ENCODE measurements at places on chromosomes 12 and 14.

DNA sequence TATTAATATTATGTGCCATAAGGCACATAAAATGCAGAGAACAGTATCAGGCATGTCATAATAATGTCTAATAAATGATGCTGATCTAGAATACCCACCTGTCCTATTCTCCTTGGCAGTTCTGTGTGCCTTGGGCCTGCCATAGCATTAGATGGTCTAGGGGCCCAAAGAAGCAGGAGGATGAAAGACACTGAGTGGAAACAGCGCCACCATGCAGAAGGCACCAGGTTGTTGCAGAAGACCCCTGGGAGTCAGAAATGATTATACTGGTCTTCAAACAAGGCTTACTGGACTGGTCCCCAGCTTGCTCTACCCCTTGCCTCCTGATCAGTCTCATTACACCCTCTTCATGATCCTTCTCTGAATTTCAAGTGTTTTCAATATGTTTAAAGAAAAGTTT is 353.3 kb downstream of the GRIN2B start:
- DNase-seq, result no peak

- no peak for DNase-seq
These were observed 60.9 kb downstream of the GRIP1 start for GRCh38 chr12:66617991-66618390.

DNA sequence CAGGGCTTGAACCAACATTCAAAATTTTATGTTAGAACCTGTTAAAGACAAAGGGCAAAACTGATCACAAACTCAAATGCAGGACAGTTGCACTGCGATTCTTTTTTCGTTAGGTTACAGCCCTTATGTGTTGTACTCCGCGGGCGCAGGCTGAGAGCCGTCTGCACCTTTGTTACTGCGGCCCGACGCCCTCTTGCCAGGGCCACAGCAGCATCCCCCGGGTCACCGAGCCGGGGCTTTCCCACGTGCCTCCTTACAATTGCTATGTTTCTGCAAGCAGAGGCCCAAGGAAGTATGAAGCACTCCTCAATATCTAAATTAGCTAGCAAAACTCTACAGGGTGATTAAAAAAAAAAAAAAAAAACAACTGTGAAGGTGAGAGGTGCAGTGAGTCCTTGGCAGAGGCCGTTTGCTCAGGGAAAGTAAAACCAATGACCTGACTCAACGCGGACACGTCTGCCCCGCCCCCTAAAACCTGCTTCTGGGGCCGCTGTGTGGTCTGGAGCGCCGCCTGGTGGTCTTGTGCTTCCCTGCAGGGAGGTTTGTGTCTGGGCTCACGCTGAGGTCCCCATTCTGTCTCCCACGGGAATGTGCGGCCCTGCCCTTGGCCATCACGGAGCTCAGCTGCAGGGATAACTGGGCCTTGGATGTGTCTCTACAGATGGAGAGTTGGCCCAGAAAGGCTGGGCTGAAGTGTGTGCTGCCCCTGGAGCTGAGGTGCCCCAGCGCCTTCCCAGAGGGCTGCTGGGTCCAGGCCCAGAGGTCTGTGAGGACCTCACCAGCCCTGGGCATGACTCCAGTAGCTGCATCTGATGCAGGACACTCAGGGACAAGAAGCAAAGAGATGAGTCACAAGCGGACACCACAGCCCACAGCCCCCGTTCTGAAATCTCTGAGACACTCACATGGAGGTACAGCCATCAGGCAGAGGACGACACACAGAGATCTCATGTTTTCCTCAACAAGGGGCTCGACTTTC is 418.5 kb downstream of the TMEM121 start:
- DNase-seq, result no peak

GRCh38 chr12:105995961-105996431 is 142.8 kb downstream of the NUAK1 start:
- DNase-seq, result no peak

- peak; percentile 55 for DNase-seq
These were observed 67.6 kb upstream of the CDKN3 start for GRCh38 chr14:54329082-54329695.

- DNase-seq, result no peak
These were observed 1.1 kb downstream of the ALX1 start for GRCh38 chr12:85280984-85281630.

DNA sequence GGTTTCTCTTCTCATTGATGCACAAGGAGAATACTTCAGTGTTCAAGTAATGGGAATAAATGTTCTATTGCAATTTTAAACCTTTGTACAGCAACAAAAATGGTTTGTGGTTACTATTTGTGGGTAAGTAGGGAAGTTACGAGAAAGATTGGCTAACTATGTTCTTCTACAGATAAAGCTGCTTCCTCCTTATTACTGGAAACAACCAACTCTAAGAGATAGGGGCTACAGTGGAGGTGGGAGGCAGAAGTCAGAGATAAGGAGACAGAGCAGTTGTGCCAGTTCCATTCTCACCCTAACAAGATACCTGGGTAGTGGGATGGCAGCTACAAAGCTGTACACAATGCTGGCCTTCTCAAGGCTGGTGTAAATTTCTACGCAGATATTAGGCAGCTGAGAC is 16.2 kb downstream of the NOXRED1 start:
- no peak for DNase-seq

GRCh38 chr12:28611115-28611435 is 420.8 kb downstream of the CCDC91 start:
- DNase-seq, result no peak

GRCh38 chr14:98955036-98955740 is 316.8 kb downstream of the BCL11B start:
- DNase-seq, result no peak

DNA sequence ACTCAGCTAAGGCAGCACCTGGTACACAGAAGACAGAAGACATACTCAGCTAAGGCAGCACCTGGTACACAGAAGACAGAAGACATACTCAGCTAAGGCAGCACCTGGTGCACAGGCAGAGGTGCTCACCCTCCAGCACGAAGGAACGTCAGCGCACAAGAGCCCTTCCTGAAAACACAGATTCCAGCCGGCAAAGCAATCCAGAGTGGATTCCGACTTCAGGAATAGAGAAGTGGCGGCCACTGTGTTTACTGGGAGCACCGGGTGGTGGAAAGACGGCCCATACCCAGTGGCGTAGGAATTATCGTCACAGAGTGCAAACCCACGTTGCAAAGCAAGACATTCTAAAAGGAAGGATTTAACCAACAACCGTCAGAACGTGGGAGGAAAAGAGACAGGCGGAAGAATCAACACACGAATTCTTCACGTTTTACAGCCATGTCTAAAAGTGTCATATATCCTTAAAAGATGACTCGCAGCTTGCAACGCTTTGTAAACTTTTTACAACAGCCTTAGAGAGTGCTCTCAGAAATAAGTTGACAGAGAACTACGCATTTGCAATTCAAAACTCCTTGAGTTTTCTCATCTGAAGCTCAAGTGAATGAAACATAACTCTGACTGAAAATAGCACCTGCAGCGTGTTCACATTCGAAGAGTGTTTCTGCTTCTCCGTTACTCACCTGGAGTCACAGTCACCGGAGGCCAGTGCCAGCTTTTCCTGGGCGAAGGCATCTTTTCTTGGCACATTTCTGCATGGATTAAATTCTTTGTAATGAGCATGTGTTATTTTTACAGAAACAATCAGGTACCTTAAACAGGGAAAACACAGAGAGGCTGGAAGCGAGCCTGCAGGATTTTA is 55.8 kb upstream of the GALNT9 start:
- no peak for DNase-seq

GRCh38 chr12:10142976-10143589 is 13.1 kb upstream of the CLEC7A start:
- no peak for DNase-seq

GRCh38 chr12:48247181-48247966 is 44.3 kb upstream of the OR10AD1 start:
- no peak for DNase-seq

DNA sequence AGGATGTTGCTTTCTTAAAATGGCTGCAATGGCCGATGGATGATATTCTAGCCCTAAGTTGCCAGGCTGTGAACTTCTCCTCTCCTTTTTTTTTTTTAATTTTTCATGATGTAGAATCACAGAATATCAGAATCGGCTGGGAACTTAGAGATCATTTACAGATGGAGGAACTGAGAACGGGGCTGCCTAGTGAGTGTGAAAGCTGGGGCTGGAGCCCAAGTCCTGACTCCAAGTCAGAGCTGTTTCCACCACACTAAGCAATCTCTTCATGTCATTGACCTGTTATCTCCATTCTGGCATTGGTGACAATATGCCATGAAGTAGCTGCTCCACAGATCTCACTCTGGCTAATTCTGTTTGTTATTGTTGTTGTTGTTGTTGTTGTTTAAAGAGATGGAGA is 121.7 kb downstream of the SLC38A1 start:
- no peak for DNase-seq

DNA sequence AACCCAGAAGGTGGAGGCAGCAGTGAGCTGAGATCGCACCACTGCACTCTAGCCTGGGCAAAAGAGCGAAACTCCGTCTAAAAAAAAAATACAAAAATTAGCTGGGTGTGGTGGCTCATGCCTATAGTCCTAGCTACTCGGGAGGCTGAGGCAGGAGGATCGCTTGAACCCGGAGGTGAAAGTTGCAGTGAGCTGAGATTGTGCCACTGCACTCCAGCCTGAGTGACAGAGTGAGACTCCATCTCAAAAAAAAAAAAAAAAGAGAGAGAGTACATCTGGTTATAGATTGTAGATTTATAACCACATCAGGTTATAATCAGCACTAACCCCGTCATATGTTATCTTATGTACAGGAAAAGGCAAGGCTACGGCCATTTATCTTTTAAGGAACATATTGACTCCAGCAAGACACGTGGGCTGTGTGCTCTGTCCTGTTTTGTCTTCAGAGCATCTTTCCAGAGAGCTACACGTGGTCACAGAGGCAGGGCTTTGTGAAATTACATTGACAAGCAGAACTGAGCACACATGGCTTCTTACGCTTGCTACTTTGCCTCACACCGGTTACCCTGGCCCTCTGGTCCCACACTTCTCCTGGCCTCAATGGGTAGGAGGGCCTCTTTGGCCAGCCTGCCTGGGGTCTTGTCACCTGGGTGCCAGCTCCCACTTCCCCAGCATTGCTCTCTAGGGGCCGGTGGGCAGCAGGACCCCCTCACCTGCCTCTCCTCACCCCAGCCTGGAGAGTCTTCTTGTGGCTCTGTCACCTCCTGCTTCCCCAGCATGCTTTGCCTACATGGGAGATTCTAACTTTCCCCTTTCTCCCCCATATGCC is 6.8 kb upstream of the DYNC1H1 start:
- no peak for DNase-seq

- DNase-seq, result no peak
These were observed 104.7 kb downstream of the ANO4 start for GRCh38 chr12:100899301-100899700.

DNA sequence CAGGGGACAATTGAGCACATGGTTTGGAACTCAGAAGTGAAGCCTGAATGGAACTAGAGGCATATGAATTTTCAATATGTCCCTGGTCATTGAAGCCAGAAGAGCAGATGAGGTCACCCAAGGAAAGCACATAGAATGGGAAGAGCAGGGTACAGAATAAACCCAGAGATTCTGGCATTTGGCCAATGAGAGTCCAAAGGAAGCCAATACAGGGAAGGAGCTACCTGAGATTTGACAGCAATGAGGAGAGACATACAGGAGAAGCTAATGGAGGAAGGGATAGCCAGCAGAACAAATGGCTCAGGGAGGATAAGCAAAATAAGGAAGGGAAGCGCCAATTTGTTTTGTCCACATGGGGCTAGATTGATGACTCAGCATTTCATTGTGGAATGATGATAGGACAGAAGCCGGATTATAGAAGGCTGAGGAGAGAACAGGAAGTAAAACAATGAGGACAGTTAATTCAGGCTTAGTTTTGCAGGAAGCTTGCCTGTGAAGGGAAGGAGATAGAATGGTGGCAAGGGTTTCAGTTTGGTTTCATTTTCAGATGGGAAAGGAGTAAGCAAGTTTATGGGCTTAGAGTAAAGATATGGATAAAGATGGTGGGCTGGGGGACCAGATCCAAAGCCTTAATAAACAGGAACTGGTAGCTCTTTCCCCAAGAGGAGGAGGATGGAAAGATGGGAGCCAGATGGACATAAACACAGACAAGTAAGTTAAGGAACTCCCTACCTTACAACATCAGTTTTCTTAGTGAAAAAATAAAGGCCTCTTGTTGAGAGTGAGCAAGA is 3.2 kb upstream of the SPTSSA start:
- DNase-seq, result no peak

DNA sequence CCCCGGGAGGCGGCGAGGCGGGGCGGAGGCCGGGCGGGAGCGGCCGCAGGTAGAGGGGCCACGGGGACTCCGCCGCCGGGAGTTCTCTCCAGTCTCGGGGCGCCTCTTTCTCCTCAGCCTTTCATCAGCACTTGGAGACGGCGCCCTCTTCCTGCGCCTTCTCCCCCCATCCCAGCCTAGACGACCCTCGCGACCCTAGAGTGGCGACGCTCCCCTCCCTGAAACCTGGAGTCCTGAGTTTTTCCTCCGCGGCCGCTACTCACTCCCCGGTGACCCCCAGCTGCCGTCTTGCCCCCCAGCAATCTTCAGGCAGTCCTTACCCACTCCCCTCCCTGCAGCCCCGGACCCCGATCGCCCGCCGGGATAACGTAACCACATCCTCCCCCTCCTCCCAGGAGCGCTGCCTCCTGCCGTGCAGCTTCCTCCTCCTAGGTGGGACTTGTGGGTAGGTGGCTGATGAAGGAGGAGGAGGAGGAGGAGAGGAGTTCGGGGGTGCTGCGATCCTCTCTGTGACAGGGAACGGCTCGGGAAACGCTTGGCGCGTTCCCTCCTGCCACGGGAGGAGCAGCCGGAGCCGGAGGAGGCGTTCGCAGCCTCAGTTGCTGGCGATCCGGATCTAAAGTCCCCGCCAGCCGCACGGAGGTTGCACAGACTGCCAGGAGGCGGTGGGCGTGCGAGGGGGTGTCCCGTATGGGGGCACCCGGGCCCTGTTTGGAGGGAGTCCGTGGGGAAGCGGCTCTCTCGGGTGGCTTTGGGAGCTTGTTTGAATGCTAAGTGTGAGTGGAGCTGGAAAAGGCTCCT is 891 bp downstream of the PLEKHA5 start:
- DNase-seq, result peak; percentile 39

GRCh38 chr12:48988030-48988649 is 10.0 kb downstream of the WNT1 start:
- peak; percentile 92 for DNase-seq

DNA sequence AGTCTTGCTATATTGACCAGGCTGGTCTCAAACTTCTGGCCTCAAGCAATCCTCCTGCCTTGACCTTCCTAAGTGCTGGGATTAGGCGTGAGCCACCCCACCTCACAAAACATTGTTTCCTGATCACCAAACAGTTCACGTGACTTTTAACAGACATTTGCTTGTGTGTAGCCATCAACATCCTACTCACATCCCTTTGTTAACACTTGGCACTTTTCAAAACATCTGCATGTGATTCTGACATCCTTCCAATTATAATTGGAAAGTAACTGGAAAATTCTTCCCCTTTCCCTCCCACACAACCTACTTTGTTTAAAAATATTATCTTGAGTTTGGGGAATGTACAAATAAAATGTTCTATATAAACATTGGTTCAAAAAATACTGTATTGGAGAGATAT is 317.9 kb downstream of the PCNX1 start:
- DNase-seq, result no peak

- no peak for DNase-seq
These were observed 183.9 kb upstream of the SOX5 start for GRCh38 chr12:24133384-24133783.

DNA sequence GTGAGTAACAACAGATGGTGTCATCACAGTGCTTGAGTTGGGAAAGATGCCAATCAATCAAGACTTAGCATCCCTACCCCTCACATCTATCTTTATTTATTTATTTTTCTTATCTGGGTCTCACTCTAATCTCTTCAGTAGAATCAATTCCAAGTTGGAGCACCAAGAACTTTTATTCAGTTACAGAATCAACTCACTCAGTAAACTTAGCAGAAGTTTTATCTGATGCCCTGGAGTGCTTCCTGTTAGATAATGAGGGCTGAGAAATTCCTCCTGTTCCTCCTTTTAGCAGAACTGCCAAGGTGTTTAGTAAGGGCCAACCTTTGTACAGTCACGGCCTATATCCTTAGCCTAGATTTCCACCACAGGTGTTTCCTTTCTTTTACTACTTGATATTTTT is 11.3 kb upstream of the SLC5A8 start:
- no peak for DNase-seq
